ENCODE measurements at places on chromosomes 7 and 10.

DNA sequence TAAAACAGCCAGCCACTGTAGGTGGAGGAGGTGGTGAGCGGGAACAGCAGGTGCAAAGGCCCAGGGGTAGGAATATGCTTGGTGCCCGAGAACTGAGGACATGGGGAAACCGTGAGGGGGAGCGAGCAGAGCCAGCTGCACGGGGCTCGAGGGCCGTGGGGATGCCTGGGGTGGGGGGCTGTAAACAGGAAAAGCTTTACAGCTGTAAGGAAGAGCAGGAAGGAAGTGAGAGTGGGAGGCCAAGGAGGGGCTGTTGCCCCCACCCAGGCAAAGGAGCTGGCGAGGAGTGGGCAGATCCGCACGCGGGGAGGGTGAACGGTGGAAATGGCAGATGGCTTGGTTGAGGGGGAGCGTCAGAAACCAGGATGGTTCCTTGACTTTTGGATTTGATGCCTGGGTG, 34.4 kb downstream of the ZMIZ1 start:
- no peak for DNase-seq

- no peak for DNase-seq
Measured at GRCh38 chr7:7920481-7920880, 48.1 kb upstream of the GLCCI1 start.

GRCh38 chr10:104054430-104054829, 31.2 kb downstream of the COL17A1 start:
- no peak for DNase-seq

- DNase-seq = no peak
Measured at GRCh38 chr10:127015373-127015772, 110.1 kb downstream of the DOCK1 start.

DNA sequence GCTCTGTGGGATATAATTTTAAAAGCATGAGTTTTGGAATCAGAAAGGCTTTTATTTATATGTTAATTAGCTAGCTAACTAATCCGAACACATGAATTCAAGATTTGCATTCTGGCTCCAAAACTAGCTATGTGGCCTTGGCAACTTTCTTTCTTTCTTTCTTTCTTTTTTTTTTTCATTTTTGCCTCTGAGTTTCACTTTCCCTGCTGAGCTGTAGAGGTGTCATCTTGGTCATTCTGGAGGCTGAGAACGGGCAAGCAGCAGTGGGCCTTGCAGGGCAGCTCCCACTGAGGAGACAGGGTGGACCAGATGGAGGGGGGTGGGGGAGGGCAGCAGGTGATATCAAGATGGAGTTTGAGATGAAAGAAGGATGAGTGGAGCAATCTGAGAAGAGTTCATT, 24.8 kb upstream of the SFMBT2 start:
- no peak for DNase-seq

GRCh38 chr10:106661133-106661766, 503.3 kb downstream of the SORCS1 start:
- DNase-seq = no peak

DNA sequence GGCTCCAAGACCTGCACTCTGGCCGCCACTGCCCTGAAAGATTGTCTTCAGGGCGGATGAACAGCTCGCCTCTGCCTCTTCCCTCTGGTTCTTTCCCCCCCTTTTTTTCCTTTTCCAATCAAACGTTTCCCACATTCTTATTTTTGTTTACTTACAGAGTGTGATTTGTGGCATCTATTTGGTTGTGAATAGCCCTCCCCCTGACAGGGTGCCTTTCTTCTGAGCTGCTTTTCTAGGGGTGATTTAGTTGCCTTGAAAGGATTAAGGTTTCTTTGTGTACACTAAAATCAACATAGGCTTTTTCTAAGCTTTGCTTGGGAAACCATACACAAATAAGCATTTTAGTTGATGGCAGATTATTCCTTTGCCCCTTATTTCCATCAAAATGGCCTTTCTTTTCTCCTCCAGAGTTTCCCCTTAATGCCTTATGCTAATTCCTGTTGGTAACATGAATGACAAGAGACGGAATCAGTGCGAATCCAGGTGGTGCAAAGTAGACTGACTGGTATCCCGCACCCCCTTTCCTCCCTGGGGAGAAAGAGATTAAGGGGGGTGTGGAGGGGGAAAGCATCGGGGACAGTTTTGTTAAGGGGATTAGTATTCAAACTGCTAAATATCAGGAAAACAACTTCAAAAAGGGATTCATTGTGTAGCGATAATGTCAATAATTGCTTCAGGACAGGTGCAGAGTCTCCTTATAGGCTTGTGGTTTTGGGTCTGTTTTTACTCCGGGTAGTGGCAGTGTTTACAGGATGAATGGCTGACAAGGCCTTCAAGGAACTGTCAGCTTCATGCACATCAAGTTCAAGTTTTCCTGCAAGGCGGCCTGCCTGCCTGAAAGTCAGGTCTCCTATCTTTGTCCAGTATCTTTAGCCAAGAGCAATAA, 431.6 kb upstream of the GALNT17 start:
- DNase-seq = no peak

- no peak for DNase-seq
Measured at GRCh38 chr10:75240329-75241076, 4.7 kb upstream of the COMTD1 start.

- DNase-seq = no peak
Measured at GRCh38 chr7:107332488-107333269, 137.2 kb upstream of the GPR22 start.

- no peak for DNase-seq
Measured at GRCh38 chr7:102061354-102061945, 225.2 kb upstream of the SH2B2 start.

GRCh38 chr7:129055294-129055816, 444 bp upstream of the TNPO3 start:
- no peak for DNase-seq

- no peak for DNase-seq
Measured at GRCh38 chr7:4056552-4057288, 625.4 kb upstream of the FOXK1 start.

DNA sequence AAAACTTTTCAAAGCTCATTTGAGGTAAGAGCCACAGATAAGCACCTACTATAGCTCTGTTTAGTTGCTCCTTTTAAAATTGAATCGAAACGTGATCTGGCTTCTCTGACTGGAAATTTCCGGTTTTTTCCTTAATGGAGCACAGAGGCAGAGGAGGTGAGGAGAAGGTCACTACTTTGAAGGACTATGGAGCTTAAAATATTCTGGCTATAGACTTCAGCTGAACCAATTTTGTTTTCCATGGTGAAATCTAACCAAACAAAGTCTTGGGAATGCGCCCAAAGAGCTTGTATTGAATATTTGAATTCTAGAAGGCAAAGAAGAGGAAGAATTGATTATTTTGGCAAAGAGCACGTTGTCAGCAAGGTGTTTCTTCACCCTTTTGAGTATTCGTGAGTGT, 711.1 kb downstream of the SUGCT start:
- DNase-seq = no peak

- no peak for DNase-seq
Measured at GRCh38 chr10:125054669-125055268, 105.6 kb downstream of the CTBP2 start.

DNA sequence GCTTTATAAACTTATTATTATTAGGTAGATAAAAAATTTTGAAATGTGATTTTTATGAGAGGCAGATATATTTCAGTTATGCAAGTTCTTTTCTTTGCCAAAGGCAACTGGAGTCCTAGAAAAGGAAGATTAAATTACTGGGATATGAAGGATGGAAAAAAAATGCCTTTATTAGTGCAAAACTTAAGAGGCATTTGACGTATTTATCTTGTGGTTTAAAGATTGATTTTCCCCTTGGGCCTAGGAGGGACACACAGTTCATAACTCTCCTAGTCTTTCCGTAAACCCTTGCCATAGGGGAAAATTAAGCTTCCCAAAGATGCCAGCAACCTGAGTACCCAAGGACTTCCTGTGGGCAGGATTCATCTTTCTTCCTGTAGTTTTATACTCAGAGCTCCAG, 3.1 kb upstream of the STEAP4 start:
- DNase-seq = no peak

DNA sequence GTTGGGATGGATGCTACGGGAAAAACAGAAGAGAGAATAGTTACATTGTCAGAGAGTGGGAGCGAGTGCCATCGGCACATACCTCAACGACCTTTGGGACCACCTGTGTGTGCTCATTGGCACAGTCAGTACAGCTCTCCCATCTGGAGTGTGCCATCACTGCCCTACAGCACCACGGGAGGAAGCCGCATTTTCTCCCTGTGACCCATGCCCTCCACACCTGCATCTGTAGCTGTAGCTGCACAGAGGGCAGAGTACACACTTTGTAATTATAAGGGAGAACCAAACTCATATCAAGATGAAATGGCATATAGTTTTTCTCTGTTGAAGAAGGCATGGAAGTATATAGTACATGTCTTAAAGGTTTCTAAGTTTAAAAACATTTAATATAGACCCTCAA, 207.4 kb downstream of the LHFPL3 start:
- DNase-seq = no peak

DNA sequence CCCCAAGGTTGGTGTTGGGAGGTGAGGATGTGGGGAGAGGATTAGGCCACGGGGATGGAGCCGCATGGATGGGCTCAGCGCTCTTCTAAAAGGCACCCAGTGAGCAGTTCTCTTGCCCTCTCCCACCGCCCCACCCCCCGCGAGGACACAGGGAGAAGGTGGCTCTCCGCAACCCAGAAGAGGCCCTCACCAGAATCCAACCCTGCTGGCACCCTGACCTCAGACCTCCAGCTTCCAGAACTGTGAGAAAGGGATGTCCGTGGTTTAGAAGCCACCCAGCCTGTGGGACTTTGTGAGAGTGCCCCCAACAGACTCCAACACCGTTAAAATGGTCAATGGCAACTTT, 242.8 kb upstream of the PPP2R2D start:
- DNase-seq = no peak

GRCh38 chr7:16417906-16418305, 3.4 kb downstream of the CRPPA start:
- DNase-seq = no peak

- no peak for DNase-seq
Measured at GRCh38 chr7:158318511-158318913, 269.1 kb downstream of the PTPRN2 start.

DNA sequence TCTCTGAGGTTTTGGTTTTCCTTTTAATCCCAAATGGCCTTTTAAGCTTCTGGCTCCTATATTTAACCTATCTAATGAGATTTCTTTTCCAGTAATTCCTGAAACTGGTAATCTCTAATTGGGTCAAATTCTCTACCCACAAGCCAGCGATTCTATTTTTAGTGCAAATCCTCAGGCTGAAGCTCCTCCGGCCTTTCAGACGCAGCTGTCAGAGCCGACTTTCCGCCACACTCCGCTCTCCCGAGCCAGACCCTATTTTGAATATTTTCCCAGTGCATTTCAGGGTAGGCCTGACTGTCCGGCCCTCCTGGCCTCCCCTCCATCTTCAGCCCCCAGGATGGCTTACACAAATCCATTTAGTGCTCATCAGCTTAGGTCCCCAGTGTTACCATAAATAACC, 9.7 kb upstream of the ADCY1 start:
- no peak for DNase-seq

DNA sequence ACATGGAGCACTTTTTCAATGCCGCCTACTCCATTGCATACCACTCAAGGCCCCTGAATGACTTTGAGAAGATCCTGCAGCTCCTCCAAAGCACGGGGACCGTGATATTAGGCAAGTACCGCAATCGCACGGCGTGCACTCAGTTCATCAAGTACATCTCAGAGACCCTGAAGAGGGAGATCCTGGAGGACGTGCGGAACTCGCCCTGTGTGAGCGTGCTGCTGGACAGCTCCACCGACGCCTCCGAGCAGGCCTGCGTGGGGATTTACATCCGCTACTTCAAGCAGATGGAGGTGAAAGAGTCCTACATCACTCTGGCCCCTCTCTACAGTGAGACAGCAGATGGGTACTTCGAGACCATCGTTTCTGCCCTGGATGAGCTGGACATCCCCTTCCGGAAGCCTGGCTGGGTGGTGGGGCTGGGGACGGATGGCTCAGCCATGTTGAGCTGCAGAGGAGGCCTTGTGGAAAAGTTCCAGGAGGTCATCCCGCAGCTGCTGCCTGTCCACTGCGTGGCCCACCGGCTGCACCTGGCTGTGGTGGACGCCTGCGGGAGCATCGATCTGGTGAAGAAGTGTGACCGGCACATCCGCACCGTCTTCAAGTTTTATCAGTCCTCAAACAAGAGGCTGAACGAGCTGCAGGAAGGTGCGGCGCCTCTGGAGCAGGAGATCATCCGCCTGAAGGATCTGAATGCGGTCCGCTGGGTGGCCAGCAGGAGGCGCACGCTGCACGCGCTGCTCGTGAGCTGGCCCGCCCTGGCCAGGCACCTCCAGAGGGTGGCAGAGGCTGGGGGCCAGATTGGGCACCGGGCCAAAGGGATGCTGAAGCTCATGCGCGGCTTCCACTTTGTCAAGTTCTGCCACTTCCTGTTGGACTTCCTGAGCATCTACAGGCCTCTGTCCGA, 12.7 kb upstream of the ATP6V0E2 start:
- DNase-seq = no peak

DNA sequence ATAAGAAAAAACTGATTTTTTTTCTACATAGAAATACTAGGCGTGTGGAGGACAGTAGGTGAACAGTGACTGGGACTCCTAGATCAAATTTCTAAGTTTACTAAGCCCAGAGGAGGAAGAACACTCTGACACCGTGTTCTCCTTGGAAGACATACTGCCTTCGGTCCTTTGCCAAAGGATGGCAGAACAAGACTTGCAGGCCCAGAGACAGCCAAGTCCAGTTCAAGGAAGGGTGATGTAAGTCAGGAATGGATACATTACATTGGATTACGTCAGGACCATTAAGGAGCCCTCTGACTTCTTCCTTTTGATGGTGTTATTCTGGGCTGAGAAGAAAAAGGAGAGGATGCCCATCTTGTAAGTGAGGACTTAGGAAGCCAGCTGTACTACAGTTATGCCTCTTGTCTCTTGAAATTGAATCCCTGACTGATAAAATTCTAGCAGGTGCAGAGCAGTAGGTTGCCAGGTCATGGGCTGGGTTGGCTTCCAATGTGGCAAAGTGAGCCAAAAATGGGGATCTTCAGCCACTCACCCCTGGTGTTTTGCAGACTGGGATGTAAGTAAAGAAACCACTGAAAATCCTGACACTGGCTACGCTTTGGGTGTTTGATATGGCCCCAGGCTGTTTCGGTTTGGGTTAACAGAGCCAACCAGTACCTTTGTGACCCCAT, 45.1 kb downstream of the RELN start:
- no peak for DNase-seq

DNA sequence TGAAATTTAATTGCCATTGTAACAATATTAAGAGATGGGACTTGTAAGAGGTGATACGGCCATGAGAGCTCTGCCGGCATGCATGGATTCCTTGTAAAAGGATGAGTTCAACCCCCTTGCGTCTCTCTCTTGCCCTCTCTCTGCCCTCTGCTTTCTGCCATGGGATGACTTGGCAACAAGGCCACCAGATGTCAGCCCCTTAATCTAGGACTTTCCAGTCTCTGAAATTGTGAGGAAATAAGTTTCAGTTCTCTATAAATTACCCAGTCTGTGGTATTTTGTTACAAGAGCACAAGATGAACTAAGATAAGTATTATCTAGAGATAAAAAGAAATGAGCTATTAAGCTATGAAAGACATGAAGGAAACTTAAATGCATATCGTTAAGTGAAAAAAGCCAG, 145.7 kb upstream of the AHR start:
- DNase-seq = no peak

GRCh38 chr10:91621483-91622113, 11.3 kb downstream of the PPP1R3C start:
- no peak for DNase-seq

Measured in T-cell (primary cell).